ENCODE measurements at places on chromosomes 2 and 18.

DNA sequence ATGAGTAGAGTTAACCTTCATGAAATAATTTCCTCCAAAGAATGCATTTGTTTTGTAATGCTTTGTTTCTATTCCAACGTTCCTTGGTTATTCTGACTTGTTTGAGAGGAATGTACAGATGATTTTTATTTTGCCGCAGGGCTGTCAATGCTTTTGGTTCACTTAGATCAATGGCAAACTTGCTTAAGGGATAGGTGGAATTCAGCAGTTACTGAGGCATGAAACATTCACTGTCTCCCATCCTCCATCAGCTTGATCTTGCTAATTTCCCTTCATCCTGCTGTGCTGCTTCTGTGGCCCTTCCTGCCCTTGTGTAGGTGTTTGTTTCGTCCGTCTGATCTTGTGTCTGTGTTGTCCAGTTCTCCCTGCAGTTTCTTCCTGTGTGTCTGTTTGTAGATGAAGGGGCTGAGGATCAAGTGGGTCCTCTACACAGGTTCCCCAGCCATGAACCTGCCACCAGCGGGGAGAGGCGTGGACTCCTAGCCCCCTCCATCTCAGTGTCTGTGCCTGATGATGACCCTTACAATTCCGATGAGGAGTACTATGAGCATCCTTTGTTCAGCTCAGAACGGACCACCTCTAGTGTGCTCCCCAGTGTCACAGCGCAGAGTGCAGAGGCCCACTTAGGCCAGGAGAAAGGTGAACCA lies 84.2 kb upstream of the UNC80 start:
- H3K4me3 ChIP-seq = no peak overlapping the region
- no peak overlapping the region for H3K27ac ChIP-seq
- no peaks in the 10 kb centered on the region for H3K4me1 ChIP-seq

GRCh38 chr18:12741351-12741750 lies 38.5 kb downstream of the PSMG2 start:
- H3K36me3 ChIP-seq = no peaks in the 10 kb centered on the region
- no peak overlapping the region for H3K27ac ChIP-seq
- H3K4me3 ChIP-seq = no peak overlapping the region

GRCh38 chr2:105640246-105640645 lies 104.5 kb upstream of the NCK2 start:
- no peaks in the 10 kb centered on the region for H3K36me3 ChIP-seq
- no peak overlapping the region for H3K4me3 ChIP-seq
- no peaks in the 10 kb centered on the region for H3K27me3 ChIP-seq
- H3K27ac ChIP-seq = no peak overlapping the region
- H3K4me1 ChIP-seq = no peaks in the 10 kb centered on the region
- no peak for DNase-seq

DNA sequence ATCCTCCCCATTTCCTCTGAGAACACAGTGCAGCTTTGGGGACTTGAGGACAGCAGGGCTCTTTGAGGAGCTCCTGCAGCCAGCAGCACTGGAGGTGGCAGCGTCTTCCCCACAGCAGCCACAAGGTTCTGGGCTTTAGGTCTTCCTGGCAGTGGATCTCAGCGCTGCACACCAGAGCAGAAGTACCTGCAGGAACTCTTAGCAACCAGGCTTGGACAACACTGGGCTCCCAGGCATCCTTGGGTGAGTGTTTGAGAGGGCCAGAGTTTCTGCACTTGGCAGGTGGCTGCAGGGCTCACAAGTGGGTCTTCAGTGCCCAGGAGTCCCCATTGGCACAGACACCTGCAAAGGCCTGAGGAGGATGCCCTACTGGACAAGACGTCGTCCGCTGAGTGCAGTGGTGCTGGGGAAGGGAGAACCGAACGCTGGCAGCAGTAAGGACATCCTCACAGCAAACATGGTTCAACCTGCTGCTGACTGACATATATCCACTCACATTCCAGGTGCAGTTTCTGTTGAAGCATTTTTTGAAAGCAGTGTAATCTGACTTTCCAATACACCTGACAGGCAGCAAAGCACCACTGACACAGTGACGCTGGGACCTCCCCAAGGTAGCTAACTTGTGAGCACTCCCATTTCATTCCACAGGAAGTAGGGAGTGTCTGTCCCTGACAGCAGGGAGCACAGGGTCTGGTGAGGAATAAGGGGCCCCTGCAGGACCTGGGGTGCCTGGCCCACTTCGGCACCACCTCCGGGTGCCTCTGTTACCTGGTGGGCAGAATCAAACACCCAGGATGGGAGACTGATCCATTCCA lies 149.9 kb upstream of the COPS8 start:
- peaks cover 4% of the 10 kb centered on the region for H3K4me1 ChIP-seq
- no peaks in the 10 kb centered on the region for H3K36me3 ChIP-seq

Data from vagina (tissue), 2 donors.